Fibroblast of pulmonary artery (primary cell): ENCODE measurements at places on chromosomes 5 and 9.

- no peak for DNase-seq
Observed at GRCh38 chr9:36092509-36093215, 43.9 kb upstream of the GLIPR2 start.

DNA sequence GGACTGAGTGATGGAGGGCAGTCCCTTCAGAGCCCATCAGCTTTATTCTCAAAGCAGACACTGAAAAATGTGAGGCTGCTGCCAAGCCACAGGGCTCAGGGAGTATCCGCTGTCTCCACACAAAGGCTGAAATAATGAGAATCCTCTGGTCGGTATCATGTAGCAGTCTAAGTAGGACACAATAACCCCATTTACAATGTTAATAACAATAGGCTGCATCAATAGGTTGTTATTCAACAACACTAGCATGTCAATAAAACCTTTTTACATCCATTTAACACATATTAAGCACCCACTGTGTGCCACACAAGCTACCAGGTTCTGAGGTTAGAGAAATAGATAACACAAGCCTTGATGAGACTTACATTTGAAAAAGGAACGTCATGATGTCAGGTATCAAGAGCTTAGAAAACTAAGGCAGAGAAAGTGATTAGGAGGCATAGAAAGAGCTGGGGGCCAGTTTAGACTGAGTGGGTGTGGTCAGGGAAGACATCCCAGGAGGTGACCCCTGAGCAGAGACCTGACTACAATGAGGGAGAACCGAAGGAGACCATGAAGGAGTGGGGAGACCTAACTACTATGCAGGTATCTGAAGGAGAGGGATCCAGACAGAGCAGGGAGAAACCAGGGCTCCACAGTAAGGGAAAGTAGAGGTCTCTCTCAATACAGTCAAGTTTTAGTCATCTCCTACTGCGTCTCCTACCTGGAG is 140.1 kb upstream of the GRIA1 start:
- no peak for DNase-seq

- no peak for DNase-seq
Observed at GRCh38 chr5:111377306-111377705, 135.0 kb downstream of the STARD4 start.

DNA sequence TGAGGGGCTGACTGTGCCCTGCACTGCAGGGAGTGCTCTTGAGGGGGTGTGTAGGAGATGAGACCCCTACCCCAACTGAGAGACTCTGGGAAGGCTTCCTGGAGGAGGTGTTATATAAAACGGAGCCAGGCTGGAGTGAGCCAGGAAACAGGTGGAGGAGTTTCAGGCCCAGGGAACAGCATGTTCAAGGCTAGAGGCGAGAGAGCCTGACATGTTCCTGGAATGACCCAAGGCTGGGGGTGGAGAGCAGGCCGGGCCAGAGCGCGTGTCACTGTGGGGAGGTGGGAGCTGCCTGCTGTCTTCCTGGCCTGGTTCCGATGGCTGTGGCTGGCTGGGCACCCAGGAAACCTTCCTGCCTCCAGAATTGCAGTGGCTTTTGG is 48.7 kb downstream of the RXRA start:
- peak; percentile 28 for DNase-seq

DNA sequence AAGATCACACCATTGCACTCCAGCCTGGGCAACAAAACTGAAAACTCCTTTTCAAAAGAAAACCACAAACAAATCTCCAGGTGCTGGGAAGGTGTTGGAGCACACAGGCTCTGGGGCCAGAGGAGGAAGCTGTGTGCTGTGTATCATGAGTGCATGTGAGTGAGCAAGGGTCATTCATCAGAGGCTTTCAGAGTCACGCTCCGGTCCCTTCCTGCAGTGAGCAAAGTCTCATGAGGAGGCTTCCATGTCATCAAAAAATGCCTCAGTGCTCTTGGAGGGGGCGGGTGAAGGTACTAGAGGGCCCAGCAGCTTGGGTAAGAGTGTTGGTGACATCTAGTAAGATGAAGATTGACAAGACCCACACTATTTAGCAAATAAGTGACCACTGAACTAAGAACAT is 48.3 kb upstream of the TESK1 start:
- DNase-seq, result no peak

DNA sequence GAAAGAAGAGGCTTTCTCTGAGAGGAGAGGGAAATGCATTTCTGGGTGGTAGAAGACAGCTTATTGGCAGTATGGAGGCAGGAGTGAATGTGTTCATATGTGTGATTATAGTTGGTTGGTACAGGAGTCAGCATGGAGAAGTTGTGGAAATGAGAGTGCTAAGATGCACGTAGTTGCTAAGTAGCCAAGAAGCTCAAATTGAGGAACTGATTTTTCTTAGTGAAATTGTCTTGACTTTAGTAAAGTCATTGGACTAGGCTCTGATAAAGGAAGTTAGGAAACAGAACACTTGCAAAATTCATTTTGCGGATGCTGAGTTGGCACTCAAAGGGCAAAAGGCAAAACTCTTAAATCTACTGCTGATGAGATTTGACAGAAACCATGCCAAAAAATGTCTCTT is 158.9 kb upstream of the VCAN start:
- no peak for DNase-seq

DNA sequence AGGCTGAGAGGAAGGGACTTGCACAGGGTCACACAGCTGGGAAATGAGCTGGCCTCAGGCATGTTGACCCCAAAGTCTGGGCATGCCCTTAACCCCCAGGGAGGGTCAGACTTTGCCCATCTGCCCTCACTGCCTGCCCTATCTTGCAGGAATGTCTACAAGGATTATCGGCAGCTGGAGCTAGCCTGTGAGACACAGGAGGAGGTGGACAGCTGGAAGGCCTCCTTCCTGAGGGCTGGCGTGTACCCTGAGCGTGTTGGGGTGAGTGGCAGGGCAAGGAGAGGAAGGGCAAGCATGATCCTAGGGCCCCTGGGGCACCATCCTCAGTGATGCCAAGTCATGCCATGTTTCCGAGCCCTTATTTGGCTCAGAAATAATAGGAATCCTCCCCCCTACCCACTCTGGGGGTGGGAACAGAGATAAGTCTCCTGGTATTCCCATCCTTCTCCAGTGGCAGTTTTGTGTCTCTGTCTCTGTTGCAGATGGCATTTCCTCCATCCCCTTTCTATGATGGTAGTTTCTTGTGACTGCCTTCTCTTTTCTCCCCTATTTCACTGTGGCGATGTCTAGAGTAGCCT is 28.5 kb downstream of the GOLGA2 start:
- DNase-seq, result no peak

- peak; percentile 65 for DNase-seq
Observed at GRCh38 chr9:124353811-124354274, 61.4 kb downstream of the PSMB7 start.

GRCh38 chr9:70049672-70050271 is 6.1 kb downstream of the MAMDC2 start:
- peak; percentile 90 for DNase-seq

DNA sequence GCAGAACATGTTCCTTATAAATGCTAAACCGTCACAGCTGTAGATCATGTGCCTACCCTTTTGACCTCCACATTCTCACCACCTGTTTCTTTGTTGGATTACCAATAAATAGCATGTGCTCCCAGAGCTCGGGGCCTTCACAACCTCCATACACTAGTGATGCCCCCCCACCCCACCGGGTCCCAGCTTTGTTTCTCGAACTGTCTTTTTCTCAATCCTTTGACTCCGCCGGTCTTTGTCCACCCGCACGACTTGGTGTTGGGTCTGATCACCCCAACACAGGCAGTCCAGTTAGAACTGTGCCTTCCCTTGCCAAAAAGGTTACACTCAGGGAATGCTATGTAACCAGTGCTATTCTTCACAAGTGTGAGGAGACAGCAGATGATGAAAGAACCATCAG is 485.9 kb upstream of the C9orf72 start:
- no peak for DNase-seq

DNA sequence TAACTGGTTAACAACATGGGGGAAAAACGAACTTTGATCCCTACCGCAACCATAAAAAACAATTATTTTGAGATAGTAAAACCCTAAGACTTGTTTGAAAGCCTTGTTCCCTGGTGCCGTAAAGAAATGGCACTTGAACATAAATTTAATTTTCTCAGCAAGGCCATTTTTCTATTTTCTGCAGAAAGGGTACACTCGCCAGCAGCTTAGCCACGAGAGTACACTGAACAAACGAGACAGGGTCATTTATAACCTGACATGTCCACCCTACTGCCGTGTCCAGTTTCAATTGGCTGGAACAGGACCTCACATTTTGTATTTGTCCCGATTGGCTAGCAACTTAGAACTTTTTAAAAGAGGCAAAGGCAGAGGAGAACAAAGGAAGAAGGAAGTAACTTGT is 26.8 kb downstream of the FBXW11 start:
- no peak for DNase-seq

GRCh38 chr5:88660264-88660946 is 222.6 kb downstream of the MEF2C start:
- no peak for DNase-seq

GRCh38 chr9:91427873-91428272 is 4.2 kb upstream of the NFIL3 start:
- DNase-seq, result peak; percentile 83

DNA sequence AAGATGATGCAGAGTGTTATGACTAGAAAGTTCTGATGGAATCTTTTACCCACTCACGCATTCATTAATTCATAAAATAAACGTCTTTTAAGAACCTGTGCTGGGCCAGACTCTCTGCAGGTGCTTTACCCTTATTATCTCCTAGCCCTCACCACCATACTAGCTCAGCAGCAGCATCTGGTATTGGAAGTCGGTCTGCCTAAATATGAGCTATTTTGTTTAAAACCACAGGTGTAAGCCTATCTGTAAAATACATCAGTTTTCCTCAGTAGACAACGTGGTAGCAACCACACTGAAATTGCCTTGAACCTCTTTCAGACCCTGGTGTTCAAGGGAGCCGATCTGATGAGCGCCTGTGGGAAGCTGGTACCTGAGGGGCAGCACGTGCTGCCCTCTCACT is 69.4 kb downstream of the PPIC start:
- DNase-seq, result no peak

DNA sequence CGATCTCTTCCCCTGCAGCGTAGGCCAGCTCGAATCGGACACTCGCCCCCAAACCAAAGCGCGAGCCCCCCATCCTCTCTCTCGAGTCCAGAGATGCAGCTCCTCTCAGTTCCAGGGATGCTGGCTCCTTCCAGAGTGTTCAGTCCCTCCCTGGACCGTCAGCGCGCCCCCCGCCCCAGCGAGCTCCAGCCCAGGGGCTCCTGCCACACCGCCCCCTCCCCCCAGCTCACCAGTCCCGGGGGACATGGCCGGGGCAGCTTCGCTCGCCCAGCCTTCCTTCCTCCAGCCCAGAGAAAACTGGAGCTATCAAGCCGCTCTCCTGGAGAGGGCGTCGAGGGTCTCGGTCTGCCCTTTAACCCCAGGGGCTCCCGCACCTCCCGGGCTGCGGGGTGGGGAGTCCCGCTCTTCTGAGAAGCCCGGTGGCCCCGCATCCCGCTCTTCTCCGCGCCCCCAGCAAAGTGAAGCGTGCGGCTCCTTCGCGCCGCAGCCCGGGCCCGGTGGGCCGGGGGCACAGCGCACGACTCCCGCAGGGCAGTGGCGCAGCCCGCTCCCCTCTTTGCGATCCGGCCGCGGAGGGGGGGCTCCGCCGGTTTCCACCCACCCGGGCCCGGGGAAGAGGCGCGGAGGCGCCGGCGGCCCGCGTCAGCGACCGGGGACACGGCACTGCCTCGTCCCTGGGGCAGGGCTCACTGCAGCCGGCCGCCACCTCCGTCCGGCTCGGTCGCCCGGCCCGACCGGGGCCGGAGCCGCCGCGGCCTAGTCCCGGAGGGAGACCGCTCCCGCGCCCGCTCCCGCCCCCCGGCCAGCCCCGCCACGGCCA is 587 bp downstream of the MIER3 start:
- DNase-seq, result no peak

GRCh38 chr5:72108202-72109061 is 1.2 kb downstream of the MAP1B start:
- DNase-seq, result peak; percentile 78

GRCh38 chr9:134056483-134057306 is 11.1 kb downstream of the BRD3 start:
- no peak for DNase-seq

GRCh38 chr5:113065626-113066025 is 89.0 kb downstream of the DCP2 start:
- no peak for DNase-seq

DNA sequence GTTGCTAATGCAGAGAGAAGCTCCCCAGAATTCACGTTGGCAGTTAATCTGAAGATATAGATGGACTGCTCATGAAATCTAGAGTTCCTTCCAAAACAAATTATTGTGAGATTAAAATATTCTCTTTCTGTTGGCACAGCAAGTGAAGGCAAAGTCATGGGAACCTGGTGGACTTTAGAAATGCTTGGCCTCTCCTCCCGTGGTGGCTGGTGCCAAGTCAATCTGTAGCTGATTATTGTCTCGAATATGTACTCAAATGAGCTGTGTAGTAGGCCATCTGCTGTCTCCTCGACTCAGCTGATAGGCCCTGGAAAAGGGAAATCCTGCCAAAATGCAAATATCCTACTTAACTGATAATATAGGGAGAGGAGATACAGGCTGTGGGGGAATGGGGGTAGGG is 69.3 kb downstream of the DAPK1 start:
- peak; percentile 37 for DNase-seq

DNA sequence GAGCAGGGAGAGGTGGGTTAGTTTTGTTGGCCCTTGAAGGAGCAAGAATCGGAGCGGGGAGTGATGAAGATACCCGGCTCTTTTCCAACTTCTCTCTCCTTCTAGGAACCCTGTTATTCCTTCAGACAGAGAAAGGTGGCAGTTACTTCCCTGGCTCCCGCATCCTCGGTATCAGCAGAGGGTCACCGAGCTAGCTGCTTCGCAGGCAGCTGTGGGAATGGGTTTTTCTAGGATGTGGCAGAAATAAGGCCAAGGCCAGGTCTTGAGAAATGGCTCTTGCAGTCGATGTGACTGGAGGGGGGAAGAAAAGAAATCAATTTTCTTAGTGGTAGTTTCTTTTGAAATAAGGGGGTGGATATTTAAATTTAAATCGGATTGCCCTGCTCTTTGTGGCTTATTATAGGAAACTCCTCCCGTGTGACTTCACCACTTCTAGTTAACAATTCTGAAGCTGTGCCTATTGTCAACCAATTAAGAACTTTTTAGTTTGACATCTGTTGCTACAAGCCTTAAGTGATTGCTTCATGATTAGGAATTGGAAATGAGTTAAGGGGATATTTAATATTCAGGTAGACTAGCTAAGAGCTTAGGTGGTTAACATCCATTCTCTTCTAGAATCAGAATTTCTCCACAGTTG is 1.4 kb downstream of the SAP30L start:
- DNase-seq, result no peak
